ENCODE measurements at places on chromosomes 2 and 18.

- DNase-seq = peak; percentile 57
Measured at GRCh38 chr2:464562-465309, 176.8 kb upstream of the ALKAL2 start.

GRCh38 chr18:61019338-61020301, 313.6 kb upstream of the CDH20 start:
- no peak for DNase-seq

GRCh38 chr2:10721396-10722251, at the start of gene ATP6V1C2:
Gene ATP6V1C2 (plus strand): TSS chr2:10721630. CDS start chr2:10722850, 1,220 bp downstream.
- DNase-seq = no peak

GRCh38 chr2:171154348-171154747, 6.3 kb downstream of the TLK1 start:
- no peak for DNase-seq

GRCh38 chr2:166239548-166239947, 111.7 kb upstream of the SCN1A start:
- DNase-seq = no peak

DNA sequence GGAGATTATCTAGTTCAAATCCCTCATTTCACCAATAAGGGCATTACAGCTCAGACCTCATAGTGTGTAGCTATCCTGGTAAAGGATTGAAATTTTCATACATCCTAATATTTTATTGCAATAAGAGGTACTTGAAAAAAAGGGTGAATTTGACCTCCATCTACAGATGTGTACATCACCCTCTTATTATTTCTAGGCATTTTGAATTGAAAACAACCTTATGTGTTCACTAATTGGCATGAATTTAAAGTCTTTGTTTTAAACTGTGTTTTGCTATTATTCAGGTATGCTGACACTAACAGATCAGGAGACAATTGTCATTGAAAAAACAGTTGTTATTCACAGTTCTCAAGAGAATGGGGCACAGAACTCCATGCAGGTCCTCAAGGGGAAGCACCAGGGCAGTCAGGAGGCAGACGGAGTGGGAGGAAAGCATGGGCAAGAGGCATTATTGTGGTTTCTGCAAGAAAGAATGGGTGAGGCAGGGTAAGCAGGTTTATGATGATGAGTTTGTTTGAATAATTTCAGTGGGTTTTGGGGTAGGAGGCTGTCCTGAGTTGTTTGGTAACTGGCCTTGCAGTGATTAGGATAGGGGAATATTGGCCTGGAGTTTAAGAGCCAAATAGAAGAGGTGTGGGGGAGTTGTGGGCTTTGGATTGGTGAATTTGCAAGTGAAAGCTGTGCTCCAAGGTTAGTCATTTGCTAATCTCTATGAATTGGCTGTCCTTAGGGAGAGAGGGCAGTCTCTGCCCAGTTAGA, 194.6 kb downstream of the GPD2 start:
- no peak for DNase-seq

- DNase-seq = no peak
Measured at GRCh38 chr2:224022486-224022885, 16.6 kb downstream of the SERPINE2 start.

DNA sequence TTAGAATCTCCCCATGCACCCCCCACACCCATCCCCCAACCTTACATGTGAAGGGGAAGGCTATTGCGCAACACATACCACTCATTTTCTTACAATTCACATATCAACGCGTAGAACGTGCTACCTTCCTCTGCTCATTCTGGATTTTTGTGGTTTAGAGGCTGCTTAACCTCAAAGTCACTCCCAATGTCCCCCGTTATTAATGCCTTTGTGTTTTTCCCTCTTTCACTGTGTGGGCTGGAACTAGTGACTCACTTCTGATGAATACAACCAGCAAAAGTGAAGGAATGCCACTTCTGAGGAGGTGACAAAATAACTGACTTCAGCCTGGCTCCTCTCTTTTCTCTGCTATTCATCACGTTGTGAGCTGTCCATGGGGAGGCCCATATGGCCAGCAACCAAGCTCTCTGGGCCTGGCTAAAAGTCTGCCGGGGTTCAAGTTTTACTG, 342.5 kb upstream of the NXPH2 start:
- DNase-seq = no peak

DNA sequence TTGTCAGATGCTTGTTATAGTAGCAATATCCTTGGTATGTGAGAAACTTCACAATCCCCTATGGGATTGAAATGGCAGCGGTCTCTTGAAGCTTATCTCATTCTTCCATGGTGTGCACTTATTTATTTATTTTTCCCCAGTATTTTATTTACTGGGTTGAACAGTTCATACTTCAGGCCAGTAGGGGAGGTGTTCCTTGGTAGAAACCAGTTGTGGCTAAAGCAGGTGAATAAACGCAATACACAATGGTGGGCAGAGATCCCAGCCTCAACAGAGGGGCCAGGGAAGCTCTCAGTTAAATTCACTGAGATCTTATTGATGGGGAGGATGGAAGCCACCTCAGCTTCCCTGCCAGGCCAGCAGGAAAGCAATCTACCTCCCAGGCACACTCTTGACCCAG, 93.7 kb upstream of the SRD5A2 start:
- DNase-seq = no peak

GRCh38 chr2:116269040-116269439, 1545.5 kb upstream of the DDX18 start:
- DNase-seq = no peak

- no peak for DNase-seq
Measured at GRCh38 chr2:19607931-19608771, 249.7 kb upstream of the OSR1 start.

- no peak for DNase-seq
Measured at GRCh38 chr2:237474442-237474911, 12.6 kb upstream of the MLPH start.

GRCh38 chr2:221569425-221569845, 2.7 kb downstream of the EPHA4 start:
- no peak for DNase-seq

GRCh38 chr2:227545990-227546389, 52.7 kb upstream of the SCYGR2 start:
- DNase-seq = no peak

DNA sequence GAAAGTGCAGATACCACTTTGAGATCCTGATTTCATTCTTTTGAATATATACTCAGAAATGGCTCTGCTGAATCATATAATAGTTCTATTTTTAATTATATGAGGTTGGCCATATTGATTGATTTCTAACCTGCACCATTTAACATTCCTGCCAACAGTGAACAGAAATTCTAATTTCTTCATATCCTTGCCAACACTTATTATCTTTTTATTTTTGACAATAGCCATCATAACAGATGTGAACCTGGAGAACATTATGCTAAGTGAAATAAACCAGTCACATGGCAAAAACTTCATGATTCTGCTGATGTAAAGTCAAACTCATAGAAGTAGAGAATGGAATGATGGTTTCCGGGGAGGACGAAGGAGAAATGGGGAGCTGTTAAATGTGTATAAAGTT, 344.5 kb upstream of the CYRIA start:
- no peak for DNase-seq

GRCh38 chr18:12359515-12359927, 17.5 kb downstream of the AFG3L2 start:
- DNase-seq = no peak

DNA sequence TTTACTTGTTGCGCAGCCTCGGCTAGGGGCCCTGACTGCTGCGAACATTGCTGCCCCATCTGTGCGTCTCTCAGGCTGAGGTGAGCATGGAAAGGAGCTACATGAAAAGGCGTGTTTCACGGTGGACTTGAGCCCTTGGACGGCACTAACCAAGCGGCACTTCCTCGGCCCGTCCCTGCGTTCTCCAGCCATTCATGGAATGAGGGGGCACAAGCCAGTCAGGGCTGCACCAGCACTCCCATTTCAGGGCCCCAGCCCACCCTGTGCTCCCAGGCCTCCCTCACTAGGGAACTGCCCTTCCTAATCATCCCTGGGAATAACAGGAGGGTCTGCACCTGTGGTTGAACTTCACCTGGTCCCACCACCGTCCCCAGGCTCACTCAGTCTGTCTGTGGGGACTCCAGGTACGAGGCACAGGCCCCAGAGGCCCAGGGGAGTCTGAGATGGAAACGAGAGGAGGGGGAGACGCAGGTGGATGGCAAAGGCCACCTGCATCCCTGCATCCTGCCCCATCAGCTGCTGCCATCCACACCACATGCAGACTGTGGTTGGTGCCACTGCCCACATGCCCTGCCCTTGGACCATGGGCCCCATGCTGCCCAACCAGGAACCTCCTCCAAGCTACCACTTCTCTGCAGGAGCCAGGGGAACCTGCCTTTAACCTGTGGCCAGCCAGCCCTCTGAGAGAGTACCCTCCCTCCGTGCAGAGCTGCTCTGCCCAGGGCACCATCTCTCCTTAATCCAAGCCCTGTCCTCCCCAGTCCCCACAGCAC, 99.7 kb downstream of the EIPR1 start:
- DNase-seq = no peak

GRCh38 chr2:1798115-1798784, 53.9 kb upstream of the PXDN start:
- DNase-seq = peak; percentile 17

DNA sequence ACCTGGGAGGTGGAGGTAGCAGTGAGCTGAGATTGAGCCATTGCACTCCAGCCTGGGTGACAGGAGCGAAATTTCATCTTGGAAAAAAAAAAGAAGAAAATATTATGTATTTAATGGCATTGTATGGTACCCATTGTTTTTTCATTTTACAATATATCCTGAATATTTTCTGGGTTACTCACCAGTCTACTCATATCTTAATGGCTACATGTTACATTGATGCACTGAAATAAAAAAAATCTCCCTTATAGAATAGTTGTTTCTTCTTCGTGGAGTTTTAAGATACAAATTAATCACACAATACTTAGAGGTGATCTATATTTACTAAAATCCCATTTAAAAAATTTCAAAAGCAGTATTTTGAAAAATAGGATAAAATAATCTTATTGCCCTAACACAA, 66.3 kb upstream of the XPO1 start:
- no peak for DNase-seq

DNA sequence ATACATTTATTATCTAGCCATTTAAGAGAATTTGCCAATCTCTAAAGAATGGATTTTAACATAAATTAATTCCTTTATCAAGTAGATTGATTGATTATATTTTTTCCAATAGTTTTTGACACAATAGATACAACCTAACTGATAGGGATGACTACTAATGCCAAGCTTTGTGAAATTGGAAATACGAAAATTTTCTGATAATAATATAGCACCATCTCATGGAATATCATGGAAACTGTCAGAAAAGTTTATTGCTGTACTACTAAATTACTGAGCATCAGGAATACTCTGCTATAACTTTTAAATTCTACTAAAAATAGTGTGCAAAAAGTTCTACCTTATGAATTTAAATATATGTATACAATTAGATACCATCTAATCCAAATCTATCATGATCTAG, 101.8 kb upstream of the MAP2 start:
- DNase-seq = no peak

DNA sequence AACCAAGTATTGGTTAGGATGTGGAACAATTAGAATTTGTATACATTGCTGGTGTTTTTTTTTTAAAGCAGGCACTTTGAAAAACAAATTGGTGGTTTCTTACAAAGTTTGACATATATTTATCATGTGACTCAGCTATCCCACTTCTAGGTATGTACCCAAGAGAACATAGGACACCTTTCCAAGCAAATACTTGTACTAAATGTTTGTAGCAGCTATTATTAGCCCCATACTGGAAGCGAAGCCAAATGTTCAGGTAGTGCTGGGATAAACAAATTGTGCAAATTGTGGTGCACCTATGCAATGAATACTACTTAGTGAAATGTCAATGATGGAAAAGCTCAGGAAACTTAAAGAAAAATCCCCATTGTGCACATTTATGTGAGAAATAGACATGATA, 101.0 kb downstream of the MIB1 start:
- DNase-seq = no peak

GRCh38 chr18:34292594-34292993, 67.9 kb upstream of the NOL4 start:
- DNase-seq = no peak

- DNase-seq = no peak
Measured at GRCh38 chr18:62200121-62200914, 13.3 kb downstream of the RELCH start.

DNA sequence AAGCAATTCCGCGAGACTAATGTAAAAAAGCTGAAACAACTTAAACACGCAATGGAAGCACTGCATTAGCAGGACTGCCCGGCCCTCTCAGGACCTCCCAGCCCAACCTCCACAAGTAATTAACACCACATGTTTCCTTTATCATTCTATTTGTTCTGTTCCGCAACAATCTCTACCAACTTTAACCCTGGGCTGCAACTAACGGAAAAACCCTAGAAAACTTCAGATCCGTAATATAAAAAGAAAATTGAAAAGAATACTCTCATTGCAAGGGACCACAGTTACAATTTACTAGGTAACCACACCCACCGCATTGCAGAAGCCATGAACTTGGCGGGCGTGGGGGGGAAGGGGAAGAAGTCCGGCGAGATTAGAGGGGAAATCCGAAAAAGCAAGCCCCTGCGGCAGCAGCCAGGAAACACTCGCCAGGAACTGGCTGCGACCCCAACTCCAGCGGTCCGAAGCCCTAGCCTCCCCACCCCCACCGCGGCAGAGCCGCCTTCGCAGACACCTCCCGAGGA, 1.2 kb downstream of the EPB41L3 start:
- peak; percentile 34 for DNase-seq

GRCh38 chr2:20781656-20782265, 41.1 kb downstream of the LDAH start:
- DNase-seq = peak; percentile 43

DNA sequence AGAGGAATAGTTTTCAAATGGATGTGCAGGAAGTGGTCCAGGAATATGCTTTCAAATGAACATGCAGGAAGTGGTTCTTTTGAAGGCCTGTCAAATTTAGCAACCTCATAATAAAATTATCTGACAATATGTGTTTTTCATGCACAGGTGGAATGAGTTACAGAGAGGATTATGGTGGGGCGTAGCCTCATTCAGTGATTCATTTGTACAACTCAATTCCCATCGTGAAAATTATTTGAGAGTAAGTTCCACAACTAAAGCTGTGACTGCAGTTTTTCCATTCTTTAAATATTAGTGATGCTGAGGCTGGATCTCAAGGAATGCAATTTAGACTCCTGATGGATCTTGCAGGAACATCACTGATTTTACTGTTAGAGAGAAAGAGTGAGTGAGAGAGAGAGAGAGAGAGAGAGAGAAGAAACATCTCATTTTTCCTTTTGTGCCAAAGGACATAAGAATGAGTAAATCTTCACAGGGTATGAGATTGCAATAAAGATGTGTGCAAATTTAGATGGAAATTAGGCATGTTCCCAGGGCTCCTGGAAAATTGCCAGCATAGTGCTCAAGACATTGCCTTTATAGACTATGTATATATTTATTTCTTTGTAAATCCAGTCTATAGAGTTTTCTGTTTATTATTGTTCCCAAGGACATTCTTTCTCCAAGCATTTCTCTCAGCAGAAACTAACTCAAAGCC, 394.9 kb upstream of the ZEB2 start:
- no peak for DNase-seq

- no peak for DNase-seq
Measured at GRCh38 chr2:120245520-120246332, 6.9 kb upstream of the RALB start.

DNA sequence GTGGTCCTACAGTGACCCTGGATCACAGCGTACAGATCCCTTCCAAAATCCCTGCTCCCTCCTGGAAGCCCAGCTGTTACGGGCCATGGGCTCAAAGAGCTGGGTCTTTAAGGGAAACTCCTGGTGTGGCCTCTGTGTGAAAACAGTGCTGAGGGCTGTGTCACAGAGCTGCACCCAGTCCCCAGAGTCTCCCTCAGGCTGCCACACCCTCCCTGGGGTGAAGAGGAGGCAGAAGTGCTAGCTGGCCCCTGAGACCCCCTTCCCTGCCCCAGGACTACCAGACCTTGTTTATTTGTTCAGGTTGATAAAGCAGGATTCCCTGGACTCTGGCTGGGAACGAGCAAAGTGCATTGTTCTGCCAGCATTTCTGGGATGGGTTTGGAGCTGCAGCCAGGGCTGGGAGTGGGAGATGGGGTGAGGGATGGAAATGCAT, 7.7 kb downstream of the ATOH8 start:
- DNase-seq = no peak

Data from CD4-positive, alpha-beta T cell treated with Interleukin-4 for 1 hour (primary cell).